ENCODE measurements at places on chromosomes 5 and 9.

DNA sequence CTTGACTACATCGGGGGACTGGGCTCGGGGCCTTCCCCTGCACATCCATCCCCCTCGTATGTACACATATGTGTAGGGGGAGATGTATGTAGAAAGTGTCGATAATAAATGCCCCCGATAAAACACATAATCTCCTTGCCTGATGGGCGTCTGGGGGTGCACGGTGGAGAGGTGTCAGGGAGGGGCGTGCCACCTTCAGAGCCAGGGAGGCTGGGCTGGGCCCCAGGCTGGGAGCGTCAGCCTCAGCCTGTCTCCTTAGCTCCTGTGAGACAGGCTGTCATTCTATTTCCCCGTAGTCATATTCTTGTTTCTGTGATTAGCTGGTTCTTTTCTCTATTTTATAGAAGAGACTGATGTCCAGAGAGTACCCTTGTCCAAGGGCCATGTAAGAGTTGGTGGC, 4.7 kb upstream of the RXRA start:
- no peak for DNase-seq

- no peak for DNase-seq
These were observed 22.7 kb upstream of the MROH2B start for GRCh38 chr5:41093803-41094202.

DNA sequence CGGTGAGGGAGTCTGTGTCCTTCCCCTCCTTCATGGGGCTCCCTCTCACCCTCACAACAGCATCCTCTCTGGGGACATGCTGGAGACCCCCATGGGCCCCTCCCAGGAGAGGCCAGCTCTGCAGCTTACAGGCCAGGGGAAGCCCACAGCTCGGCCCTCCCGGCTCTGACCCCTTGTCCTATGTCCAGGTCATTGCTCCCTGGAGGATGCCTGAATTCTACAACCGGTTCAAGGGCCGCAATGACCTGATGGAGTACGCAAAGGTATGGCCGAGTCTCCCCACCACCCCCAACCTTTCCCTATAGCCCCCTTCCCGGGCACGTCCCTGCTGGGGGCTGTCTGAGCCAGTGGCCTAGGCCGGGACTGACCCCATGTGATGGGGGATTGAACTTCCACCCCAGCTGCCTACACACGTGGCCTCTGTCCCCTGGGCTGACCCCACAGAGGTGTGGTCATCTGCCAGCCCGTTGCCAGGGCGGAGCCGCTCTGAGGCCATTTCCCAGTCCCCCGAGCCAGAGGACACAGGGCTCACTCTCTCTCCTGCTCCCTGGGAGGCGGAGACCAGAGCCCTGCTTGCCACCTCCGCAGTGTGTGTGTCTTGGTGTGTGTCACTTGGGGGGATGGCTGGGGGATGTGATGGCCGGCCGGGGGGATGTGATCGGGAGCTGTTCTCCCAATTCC, 21.9 kb downstream of the ASS1 start:
- DNase-seq: no peak

DNA sequence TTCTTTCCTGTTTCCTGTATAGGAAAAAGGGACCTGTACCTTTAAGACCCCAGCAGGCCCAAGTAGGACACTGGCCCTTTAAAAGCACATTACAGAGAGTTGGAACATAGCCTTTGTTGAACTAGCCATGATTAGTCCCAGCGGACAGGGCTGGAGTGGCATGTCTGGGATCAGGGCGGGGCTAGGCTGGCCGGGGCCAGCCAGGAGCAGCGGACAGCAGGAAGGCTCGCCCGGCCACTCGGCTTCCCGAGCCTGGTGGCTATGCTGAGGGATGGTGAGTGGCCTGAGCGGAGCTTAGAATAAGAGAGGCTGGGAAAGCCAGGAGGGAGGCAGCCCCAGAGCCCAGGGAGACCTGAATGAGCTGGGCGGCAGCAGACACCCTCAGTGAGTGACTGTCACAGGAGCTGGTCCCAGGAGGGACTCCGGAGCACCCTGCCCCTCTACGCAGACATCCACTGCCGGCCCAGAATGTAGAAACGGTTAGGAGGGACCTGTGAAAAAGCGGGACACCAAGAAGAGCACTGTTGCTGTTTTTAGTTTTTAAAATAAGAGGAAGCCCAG, 92.1 kb downstream of the DAB2IP start:
- DNase-seq: no peak

GRCh38 chr9:87497604-87498045, at the start of gene DAPK1:
Gene DAPK1, plus strand, starts transcription at chr9:87497867. Its CDS starts 1,211 bp downstream, at chr9:87499078.
- no peak for DNase-seq

- no peak for DNase-seq
These were observed 6.7 kb upstream of the GAPT start for GRCh38 chr5:58484505-58484904.

- no peak for DNase-seq
These were observed 1.3 kb downstream of the TLX3 start for GRCh38 chr5:171310212-171310818.

DNA sequence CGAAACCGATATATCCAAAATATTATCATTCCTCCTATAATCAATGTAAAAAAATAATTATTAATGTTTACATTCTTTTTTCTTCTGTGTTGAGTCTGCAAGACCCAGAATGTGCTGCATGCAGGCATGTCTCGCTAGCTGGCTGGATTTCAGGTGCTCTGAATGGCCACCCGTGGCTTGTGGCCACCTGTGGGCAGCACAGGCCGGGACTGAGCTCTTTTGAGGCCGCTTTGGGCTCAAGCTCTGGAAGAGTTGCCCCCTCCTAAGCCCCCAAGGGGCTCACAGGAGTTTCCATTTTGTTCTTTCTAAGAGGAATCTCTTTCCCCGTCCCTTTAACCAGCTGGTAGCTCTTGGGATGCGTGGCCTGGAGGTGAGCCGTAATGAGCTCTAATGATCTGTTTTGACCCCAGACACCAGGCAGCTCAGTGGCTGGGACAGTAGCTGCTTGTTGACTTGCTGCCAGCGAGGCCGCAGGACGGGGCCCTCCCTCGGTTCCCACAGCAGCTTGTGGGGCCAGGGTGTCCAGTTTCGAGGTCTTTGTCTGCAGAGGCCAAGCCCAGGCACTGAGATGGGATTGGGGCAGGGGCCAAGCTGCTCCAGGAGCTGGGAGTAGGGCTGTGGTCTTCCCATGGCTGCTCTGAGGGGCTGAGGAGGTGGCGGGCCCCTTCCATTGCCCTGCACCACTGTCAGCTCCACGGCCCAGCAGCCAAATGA, 20.8 kb downstream of the ASS1 start:
- DNase-seq: no peak

GRCh38 chr9:129939431-129939830, 103.6 kb downstream of the FNBP1 start:
- no peak for DNase-seq

DNA sequence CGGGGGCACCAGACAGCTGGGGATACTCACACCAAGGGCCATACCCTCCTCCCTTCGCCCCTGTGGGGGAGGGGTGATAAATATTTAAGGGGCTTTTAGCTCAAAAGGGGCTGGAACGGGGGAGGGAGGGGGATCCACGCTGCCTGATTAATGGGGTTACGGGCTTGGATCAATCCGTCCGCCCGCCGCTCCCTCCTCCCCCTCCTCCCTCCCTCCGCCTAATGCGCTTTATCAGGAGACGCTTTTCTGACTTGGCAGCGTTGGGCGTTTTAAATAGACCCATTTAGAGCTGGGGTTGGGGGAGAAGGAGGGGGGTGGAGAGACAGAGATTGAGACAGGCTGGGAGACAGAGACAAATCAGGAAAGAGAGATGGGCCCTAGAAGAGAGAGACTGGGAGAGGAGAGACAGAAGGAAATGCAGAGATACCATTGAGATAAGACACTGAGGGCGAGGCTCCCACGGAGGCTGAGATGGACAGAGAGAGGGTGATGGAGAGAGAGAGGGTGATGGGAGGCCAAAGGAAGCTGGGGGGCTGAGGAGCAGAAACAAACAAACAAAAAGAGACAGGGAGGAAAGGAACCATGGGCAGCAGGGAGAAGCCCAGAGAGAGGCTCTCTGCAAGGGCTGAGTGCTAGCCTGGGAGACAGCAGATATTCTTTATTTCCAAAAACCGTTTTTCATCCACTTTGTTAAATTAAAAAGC, 10.3 kb downstream of the CNTFR start:
- DNase-seq: no peak

DNA sequence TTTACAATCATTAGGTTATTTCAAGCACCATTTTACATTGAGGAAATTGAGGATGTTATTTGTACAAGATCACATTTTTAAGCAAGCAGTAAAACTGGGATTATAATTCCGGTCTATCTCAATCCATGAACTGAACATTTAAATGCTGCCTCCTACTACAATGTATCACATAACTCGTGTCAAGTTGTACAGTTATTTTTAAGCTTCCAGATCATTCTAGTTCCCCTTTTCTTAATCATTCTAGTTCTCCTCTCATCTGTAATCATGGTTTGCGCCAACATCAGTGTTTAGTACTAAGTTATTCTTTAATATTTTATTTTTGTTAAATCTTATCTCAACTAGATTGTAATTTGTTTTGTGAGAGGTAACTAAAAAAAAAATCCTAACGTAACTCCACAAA, 2.4 kb upstream of the UHRF2 start:
- DNase-seq: no peak

- DNase-seq: no peak
These were observed 116.2 kb downstream of the CDK5RAP2 start for GRCh38 chr9:120463765-120464164.

GRCh38 chr9:962023-962422, 14.4 kb upstream of the DMRT3 start:
- no peak for DNase-seq

- DNase-seq: no peak
These were observed 4.1 kb downstream of the RPL7A start for GRCh38 chr9:133351908-133352634.

DNA sequence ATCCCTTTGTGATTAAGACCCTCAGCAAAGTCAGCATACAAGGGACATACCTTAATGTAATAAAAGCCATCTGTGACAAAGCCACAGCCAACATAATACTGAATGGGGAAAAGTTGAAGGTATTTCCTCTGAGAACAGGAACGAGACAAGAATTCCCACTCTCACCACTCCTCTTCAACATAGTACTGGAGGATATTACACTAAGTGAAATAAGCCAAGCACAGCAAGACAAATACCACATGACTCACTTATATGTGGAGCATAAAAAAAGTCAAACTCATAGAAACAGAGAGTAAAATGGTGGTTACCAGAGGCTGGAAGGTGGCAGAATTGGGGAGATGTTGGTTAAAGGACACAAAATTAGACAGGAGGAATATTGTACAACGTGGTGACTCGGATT, 118.1 kb upstream of the NFIL3 start:
- no peak for DNase-seq

- DNase-seq: no peak
These were observed 93.4 kb upstream of the DMAC1 start for GRCh38 chr9:7892975-7893374.

DNA sequence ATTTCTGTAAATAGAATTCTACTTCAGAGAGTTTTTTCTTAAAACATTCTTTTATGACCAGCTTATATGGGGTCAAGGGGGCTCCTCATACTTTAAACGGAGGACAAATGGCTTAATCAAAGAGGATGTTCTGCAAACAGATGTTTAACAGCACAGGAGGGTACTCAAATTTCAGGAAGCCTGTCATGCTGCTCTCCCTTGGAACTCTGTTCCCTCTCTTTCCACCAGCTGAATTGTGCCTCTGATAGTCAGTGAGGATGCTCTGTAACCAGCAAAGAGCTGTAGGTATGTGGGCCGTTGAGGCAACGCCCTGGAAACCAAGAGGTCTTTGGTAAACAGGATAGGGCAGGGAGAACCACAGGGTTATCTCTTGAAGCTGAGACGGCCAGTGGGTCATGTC, 161.1 kb downstream of the C5orf15 start:
- DNase-seq: no peak

DNA sequence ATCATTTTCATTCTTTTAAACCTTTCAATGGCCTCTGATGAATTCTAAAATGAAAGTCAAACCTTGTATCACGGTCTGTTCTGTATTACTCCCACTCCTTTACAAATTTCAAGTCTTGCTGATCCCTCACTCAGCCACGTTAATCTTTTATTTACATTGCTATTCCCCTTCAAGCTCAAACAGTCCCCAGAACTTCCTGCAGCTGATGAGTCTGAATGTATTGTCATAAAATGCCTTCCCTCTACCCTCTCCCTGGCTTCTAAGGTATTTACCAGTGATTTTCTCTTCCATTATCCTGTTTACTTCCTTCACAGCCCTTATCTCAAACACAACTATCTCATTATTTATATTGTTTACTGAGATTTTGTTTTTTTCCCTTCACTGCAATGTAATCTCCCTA, 562.3 kb upstream of the C9orf72 start:
- no peak for DNase-seq

DNA sequence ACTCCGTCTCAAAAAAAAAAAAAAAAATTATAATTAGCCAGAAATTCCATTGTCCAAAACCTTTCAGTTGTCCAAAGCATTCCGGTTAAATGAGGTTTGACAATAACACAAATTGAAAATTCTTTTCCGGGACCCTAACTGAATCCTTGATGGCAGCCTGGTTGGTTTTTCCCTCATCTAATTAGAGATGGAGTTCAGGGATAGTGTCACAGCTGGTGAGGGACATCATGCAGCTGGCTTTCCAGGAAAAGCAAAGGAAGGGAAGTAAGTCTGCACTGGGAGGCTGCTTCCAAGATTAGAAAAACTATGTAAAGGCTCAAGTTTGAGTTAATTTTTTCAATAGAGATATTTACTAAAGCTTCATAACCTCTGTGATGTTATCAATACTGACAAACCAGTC, 195.4 kb downstream of the ADAMTS12 start:
- no peak for DNase-seq

All from stimulated activated CD4-positive, alpha-beta T cell treated with anti-CD3 and anti-CD28 coated beads, Interleukin-1b, Interleukin-23, amount 100 ng/mL, for 1 hour (primary cell).